ENCODE measurements at places on chromosomes 4 and X. TPM values are rescaled to one million over a fixed set of nuclear protein-coding genes. Genes with fewer than 3 reads are reported as not detected.

SLC35A2 gene
- total RNA-seq, result 24.1 TPM

DNA sequence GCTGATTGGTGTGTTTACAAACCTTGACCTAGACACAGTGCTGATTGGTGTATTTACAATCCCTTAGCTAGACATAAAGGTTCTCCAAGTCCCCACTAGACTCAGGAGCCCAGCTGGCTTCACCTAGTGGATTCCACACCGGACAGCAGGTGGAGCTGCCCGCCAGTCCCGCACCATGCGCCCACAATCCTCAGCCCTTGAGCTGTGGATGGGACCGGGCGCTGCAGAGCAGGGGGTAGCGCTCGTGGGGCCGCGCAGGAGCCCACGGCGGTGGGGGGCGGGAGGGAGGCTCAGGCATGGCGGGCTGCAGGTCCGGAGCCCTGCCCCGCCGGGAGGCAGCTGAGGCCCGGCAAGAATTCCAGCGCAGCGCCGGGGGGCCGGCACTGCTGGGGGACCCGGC lies 30.7 kb downstream of the MEPE start:
- peaks cover 18% of the 10 kb centered on the region for H3K4me1 ChIP-seq
- H3K4me3 ChIP-seq, result no peak overlapping the region
- H3K27me3 ChIP-seq, result no peaks in the 10 kb centered on the region
- DNase-seq, result no peak
- no peak overlapping the region for H3K27ac ChIP-seq

GRCh38 chr4:138869165-138869564 lies 146.4 kb upstream of the NOCT start:
- no peaks in the 10 kb centered on the region for H3K36me3 ChIP-seq
- no peak overlapping the region for H3K4me3 ChIP-seq
- H3K27me3 ChIP-seq, result no peaks in the 10 kb centered on the region
- DNase-seq, result no peak
- H3K27ac ChIP-seq, result no peak overlapping the region

- H3K4me1 ChIP-seq, result no peaks in the 10 kb centered on the region
- H3K27ac ChIP-seq, result no peak overlapping the region
- H3K36me3 ChIP-seq, result no peaks in the 10 kb centered on the region
- H3K4me3 ChIP-seq, result no peak overlapping the region
- DNase-seq, result no peak
- H3K27me3 ChIP-seq, result peaks cover 55% of the 10 kb centered on the region
Observed at GRCh38 chr4:6122496-6122895, 77.9 kb downstream of the JAKMIP1 start.

All from PC-9 (cell line).